ENCODE measurements at places on chromosomes 6 and 20.
A peak's percentile ranks its signal among the peaks of the same experiment; 100 is the strongest.

DNA sequence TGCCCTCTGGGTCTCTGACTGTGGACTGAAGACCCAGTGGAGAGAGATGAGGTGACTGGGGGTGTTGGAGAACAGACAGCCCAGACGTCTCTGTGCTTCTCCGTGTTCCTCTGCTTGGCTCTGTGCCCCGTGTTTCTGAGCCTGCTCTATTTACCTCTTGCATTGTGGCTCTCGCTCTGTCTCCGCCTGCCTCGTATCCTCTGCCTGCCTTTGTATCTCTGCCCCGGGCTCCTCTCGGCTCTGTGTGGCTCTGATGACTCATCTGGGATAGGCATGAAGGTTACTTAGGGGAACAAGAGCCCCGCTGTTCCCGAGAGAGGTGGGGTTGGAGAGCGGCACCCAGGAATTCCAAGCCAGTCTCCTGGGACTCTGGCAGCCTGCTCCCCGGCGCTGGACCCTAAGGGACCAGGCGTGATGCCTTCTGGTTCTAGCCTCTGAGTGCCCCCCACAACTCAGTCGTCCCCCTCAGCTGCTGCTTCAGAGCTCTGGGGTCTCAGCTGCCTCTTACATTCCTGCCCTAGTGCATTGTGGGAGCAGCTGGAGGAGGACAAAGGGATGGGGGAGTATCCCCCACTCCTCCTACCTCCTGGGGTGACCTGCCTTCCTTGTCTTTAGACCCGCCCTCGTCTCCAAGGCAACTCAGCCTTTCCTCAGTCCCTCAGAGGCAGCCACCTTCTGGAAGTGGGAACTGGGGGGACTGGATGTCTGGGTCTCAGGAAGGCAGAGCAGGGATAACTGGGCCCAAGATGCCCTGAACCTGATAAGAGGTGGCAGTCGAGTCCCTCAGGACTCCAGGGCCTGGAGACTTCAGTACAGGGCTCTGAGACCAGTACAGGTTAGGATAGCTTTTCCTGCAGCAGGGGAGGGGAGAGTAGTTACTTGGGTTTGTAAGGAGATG, 1.9 kb downstream of the DDR1 start:
- peak; percentile 80 for ATAC-seq

DNA sequence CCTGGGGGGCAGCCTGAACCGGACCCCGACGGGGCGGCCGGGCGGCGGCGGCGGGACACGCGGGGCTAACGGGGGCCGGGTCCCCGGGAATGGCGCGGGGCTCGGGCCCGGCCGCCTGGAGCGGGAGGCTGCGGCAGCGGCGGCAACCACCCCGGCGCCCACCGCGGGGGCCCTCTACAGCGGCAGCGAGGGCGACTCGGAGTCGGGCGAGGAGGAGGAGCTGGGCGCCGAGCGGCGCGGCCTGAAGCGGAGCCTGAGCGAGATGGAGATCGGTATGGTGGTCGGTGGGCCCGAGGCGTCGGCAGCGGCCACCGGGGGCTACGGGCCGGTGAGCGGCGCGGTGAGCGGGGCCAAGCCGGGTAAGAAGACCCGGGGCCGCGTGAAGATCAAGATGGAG, 636 bp downstream of the SRF start:
- ATAC-seq, result no peak

DNA sequence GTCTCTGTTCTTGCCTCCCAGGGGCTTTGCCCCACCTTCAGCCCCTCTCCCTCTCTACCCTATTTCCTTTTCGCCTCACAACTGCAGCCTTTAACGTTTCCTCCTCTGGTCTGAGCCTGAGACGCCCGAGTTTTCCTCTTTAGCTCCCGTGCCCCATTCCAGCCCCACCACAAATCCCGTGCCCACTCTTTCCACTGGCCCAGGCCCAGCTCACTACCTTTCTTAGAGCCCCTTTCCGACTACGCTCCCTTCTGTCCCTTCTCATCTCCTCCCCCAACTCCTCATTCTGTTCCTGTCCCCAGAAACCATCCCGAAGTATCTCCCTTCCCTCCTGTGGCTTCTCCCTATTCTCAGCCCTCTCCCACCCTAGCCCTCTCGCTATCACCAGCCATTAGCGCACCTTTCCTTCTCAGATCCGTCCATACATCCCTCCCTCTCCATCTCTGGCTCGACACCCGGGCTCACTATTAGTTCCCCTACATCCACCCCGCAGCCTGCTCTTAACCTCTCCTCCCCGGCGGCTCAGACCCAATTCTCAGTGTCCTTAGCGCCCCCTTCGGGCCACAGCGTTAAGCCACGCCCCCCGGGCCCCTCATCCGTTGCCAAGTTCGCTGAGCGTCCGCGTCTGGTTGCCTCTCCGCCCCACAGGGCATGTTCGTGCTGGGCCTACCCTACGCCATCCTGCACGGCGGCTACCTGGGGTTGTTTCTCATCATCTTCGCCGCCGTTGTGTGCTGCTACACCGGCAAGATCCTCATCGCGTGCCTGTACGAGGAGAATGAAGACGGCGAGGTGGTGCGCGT, 2.7 kb downstream of the SLC32A1 start:
- no peak for ATAC-seq

- no peak for ATAC-seq
These were observed 1.9 kb downstream of the TGM2 start for GRCh38 chr20:38162878-38163875.

DNA sequence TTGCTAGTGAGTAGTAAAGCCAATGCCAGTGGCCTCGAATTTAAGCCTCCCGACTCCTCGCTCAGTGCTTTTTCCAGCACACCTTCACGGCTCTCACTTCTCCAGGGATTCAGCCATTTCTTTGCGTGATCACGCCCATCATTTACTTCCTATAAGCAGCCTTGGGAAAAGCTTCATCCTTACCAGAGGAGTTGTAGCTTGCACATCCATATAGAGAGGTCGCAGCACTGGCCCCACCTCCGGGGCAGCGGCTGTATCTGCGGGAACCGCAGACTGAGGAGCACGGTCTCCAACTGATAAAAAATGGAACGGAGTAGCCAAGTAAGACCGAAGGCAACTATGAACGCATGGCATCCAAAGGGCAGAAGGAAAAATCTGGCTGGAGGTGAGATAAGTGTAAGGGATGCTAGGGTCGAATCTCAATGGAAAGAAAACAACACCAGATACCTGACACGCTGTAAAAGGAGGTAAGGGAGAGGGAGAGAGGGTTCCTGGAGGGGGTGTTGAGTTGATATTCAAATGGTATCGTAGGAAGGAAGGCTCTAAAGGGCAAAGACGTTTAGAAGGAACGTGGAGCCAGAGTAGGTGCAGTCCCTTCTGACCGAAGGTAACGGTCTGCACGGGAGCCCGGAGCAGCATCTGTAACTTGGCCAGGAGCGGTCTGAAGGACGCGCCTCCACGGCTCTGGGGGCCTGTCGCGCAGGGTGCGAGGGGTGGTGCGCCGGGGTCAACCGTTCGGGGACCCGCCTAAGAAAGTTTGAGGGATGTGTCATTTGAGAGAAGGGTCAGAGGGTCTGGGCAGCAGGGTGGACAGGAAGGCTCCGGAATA, 640 bp downstream of the NFS1 start:
- peak; percentile 37 for ATAC-seq

DNA sequence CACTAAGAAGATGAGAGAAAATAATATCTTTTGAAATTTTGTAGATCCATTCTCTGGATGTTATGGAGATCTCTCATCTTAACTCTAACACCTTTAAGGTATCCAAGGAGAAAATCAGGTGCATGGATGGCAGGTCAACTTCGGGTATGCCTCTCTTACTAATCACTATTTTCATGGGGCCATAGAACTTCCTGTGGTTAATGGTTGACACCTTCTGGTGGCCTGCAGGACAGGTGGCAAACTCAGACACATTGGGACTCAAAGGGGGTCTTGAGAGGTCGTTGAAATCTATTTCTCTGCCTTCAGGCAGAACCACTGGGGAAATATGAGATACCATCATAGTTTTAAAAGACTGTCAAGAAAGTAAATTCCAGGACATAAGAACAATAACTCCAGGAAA, 76.5 kb downstream of the ADAT2 start:
- no peak for ATAC-seq

GRCh38 chr20:1441133-1441532, 25.5 kb downstream of the NSFL1C start:
- ATAC-seq, result no peak

DNA sequence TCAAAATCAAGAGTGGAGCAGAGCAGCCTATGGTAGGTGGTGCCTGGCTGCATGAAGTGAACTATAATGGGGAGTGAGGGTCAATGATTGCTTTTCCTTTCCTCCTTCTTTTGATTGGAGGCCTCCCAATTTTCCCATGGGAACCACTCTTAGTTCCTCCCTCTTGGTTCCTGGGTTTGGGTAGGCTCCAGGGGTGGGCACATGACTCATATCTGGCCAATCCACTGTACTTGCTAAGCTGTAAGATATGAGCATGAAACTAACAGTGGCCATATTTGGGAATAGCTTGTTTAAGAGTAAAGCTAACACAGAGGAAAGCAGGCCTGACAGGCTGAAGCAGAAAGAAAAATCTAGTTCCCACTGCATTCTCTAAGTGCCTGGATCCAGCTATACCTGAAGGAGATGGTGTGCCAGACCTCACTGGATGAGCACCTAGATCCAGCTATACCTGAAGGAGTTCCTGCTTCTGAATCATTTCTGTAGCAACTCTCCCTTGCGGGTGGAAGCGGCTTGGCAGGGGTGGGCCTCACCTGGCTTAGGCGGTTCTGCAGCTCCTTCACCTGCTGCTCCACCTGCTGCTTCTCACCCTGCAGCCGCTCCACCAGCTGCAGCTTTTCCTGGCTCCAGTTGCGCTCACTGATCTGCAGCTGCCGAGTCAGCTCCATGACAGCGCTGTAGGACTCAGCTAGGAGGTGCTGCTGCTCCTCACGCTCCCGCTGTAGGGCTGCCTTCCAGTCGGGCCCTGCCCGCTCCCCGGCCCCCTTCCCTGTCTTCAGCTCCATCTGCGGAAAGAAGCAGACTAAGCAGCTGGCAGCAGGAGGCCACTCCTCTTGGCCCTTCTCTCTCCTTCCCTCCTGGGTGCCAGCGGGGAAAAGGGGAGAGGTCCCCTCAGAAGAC, 29.0 kb upstream of the DSN1 start:
- peak; percentile 58 for ATAC-seq

DNA sequence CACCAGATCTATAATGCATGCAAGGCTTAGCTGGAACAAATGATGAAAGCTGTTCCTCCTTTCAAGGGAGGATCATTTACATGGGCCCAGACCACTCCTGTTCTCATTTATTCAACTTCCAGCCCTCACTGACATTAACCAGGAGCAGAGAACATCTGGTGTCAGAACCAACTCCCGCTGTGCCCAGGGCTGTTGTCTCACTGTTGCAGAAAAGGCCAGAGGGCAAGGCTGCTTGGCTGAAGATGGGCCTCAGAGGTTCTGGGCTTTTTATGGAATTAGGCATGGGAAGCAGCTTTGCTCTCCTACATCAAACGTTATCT, 164.2 kb downstream of the GMPR start:
- peak; percentile 21 for ATAC-seq

GRCh38 chr6:91083211-91083610, 496.3 kb upstream of the MAP3K7 start:
- ATAC-seq, result no peak

DNA sequence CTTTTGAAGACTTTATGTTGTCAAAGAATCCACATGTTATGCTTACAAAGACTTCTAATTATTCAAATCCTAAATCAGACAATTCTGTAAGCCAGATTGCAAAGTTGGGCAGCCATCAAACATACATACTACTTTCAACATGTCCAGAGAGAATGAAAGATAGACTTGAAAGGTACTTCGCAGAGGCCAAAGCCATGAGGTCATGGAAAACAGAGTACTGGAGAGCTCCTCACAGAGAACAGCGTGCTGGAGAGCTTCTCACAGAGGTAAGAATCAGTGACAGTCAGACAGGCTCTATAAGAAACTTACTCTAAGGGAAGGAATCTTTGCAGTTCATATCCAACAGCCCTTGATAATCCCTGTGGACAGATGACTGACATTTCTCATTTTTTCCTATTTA, 400.2 kb downstream of the GJA1 start:
- no peak for ATAC-seq

- ATAC-seq, result no peak
These were observed 23.6 kb upstream of the SCAF8 start for GRCh38 chr6:154709621-154710020.

DNA sequence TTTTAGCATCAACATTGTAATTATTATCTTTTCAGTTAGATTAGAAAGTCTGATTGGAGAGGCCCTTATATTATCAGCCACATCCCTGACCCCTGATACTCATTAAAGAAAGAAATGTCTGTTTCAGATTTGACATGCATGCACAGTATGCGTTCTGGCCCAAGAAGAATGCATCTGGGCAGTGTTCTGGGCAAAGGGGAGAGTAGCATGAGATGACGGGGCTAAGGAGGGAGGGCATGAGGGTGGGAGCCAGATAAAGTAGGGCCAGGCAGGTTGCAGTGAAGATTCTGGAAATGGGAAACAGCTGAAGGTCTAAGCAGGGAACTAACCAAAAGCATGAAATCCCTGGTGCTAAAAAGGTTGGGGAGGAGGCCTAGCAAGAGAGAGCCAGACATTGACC, 7.3 kb downstream of the SAYSD1 start:
- ATAC-seq, result no peak

GRCh38 chr20:25288291-25289181, 40.7 kb downstream of the PYGB start:
- ATAC-seq, result no peak

DNA sequence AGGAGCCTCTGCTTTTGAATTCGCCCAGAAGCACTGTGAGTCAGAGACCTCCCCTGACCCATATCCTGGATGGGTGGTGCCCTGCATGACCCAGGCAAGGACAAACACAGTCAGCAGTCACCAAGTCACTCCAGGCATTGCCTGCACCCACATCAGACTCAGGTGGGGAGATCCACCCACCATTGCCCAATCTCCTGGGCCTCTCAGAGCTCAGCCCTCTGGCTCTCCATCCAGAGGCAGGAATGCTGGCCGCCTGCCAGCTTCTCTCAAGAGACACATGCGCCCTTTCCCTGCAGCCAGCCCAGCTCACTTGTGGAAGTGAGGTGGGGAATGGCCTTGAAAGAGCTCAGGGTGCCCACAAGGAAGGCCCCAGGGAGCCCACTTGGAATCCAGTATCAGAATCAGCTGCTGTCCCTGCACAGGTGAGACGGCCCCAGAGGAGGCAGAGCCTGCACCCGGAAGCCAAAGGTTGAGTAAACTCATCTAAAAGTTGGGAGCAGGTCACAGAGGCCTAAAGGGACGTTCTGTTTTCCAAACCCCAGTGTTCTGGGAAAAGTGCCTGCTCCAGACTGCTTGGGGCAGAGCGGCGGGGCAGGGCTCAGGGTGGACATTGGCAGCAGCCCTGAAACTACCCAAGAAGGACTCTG, 129.8 kb downstream of the PREX1 start:
- ATAC-seq, result peak; percentile 91

DNA sequence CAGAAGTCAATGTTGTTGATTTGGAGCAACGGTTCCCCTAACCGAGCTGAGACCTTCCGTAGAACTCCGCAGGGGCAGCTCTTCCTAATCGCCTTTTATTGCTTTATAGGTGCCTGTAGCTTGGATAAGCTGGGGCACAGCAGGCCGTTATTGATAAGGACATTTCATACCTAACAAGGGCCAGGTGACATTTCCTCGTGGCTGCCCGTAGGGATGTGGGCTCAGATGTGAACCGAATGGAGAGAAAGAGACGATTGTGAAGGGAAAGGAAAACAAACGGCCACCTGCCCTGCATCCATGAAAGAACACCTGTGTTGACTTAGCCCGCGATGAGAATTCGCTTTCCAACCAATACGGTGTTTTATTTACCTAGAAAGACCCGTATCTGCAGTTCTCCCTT, 53.3 kb upstream of the DACT2 start:
- ATAC-seq, result no peak

GRCh38 chr6:74705451-74705850, 500.4 kb downstream of the COL12A1 start:
- ATAC-seq, result no peak

GRCh38 chr6:159984268-159984786, 15.4 kb downstream of the IGF2R start:
- no peak for ATAC-seq

Measured in SK-N-SH treated with all-trans-retinoic acid at 6 μM for 48 hours (cell line).